ENCODE measurements at places on chromosomes 3 and 15.

DNA sequence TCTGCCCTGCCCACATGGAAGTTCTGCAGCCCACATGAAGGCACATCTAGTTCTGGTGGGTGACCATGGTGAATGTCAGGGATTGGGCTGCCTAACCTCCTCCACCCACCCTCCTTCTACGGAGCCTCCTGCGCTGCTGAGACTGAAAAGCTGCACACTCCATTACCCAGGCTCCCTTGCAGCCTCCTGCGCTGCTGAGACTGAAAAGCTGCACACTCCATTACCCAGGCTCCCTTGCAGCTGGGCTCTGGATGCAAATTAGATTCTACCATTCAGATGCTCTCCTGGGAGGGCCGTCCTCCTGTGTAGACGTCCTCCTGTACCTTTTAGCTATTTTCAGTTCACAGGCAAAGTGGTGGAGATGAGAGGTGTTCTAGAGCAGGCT, 32.1 kb downstream of the POMGNT2 start:
- no peak for DNase-seq

DNA sequence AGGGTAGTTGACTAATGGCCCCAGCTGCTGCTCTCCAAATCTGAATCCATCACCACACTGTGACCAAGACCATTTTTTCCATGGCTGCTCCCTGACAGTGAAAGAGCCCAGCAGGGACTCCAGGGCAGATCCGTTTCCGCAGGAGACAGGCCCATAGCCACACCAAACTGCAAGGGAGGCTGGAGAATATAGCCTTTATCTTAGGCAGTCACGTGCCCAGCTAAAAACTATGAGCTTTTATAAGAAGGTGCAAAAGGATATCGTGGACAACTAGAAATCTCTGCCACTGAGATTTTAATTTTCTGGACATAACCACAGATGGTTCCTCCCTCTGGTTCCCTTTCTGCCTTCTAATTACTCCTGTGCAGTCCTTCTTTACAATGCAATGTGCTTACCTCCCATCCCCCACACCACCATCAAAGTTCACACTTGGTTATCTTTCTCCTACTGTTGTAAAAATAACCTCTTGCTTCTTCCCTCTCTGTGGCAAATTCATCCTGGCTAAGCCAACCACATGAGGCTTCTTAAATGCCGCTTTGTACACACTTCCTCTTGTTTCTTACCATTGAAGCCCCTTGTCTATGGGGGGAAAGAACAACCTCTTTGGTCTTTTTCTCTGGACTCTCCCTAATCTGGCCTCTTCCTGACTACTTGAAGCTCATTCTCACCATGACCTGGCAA, 233.7 kb downstream of the SHQ1 start:
- no peak for DNase-seq

- no peak for DNase-seq
Observed at GRCh38 chr3:121481106-121481880, 64.5 kb downstream of the POLQ start.

DNA sequence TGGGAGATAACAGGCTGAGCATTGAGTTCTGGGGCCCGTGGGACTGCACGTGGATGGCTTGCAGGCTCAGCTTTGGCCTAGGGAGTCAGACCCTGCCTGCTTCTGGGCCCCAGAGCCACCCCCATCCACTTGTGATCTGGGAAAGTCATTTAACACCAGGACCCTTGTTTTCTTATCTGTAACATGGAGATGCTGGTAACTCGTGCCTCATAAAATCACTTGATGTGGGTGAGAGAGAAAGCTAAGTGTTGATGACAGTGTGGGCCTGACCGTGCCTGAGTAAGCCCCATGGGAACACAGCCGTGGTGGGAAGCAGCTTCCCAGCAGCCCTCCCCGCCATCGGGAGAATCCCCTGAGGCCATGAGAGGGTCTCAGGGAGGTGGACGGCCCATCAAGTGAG, 378.1 kb downstream of the GABRB3 start:
- no peak for DNase-seq
